ENCODE measurements at places on chromosomes 5 and 9.
A peak's percentile ranks its signal among the peaks of the same experiment; 100 is the strongest.

DNA sequence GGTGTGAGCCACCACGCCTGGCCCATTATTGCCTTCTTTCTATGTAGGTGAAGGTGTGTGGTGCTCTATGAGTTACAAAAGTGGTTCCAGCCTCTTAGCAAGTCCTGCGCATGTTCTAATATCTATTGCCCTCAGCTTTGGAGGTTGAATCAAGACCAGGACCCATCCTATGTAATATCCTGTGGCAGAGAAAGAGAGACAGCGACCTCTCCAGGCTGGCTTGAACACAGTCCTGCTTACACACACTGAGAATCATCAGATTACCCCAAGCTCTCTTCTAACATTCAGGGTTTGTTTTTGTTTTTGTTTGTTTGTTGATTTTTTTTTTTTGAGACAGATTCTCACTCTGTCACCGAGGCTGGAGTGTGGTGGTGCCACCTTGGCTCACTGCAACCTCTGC, 94.7 kb upstream of the OSMR start:
- no peak for DNase-seq

GRCh38 chr5:161286066-161286655, 260.4 kb downstream of the GABRB2 start:
- DNase-seq: no peak

GRCh38 chr9:84947412-84947972, 278.0 kb downstream of the NTRK2 start:
- DNase-seq: no peak

DNA sequence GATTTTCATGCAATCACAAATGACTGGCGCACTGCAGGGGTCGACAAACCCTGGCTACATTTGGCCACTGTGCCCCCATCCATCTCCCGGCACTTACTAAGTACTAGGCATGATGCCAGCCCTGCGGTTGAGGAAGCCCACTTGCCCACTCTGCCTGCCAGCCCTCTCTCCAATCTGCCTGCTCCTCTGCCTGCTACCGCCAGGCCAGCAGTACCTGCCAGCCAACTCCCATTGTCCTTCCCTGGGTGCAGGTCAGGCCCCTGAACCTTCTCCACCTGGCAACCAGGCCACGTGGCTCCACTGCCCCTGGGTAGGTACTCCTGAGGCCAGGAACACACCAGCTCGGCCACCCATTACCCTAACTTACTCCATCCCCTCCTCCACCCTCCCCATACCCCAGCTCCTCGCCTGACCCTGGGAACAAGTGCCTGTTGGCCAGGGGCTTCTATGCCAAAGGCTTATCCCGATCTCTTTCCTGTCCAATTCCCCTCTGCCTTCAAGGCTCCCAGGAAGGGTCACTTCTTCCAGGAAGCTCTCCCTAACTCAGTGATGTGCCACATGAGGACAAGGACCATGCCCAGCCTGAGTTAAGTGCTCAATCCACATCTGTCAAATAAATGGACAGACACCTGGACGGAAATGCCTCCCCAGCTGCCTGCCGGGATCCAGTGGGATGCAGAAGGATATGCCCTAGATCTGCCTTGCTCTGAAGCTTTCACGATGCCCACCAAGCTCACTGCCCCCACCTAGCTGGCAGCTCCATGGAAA, 6.6 kb downstream of the EEIG1 start:
- DNase-seq: no peak

- DNase-seq: no peak
Observed at GRCh38 chr9:37395663-37396062, 26.8 kb upstream of the GRHPR start.

GRCh38 chr9:134285215-134285845, 40.9 kb upstream of the RXRA start:
- DNase-seq: no peak

- no peak for DNase-seq
Observed at GRCh38 chr9:34659592-34660253, 2.7 kb downstream of the CCL27 start.

DNA sequence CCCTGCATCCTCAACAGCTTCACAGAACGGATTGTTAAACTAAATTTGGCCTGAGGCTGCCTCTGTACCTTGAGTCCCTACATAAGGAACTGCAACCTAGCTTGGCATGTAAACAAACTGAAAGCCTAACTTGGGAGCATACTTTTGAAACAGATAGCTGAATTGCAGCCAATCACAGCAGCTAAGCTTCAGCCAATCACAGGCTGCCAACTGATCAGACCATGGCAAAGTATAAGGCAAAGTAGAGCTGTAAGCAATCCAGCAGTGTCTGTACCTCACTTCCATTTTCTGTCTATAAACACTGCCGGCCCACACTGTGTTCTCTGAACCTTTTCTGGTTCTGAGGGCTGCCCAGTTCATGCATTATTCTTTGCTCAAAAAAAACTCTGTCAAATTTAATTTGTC, 8.9 kb upstream of the ZNF483 start:
- DNase-seq: no peak

GRCh38 chr5:164013077-164013670, 507.8 kb downstream of the MAT2B start:
- no peak for DNase-seq

- DNase-seq: no peak
Observed at GRCh38 chr5:123819386-123819785, 307.4 kb downstream of the CSNK1G3 start.

DNA sequence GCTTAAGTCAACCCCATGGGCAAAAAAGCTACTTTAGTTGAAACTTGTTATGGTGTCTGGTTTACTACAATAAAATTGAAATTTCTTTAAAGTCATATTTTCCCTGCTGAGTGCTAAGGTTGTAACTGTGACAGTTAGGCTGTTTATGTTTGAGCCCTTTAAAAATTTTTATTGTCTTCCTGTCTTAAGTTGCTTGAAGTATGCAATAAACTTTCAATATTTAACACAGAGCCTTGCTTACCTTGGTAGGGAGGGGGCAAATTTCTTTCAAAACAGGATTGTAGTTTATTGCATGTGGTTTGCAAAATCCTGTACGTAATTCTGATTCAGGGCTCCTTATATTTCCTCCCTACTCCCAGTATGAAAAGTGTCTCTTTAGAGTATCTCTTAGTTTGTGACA, 465.5 kb upstream of the ACTBL2 start:
- no peak for DNase-seq

DNA sequence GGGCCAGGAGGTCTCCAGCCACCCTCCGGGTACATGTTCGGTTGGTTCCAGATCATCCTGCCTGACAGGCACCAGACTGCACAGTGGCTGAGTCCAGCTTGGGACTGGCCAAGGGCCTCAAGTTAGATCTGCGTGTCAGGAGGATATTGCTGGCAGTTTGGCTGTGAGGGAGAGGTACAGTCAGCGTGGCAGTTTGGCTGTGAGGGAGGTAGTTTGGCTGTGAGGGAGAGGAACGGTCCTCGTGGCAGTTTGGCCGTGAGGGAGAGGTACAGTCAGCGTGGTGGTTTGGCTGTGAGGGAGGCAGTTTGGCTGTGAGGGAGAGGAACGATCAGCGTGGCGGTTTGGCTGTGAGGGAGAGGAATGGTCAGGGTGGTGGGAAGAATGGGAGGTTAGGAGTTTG, 39.0 kb downstream of the CACNA1B start:
- DNase-seq: peak; percentile 36

GRCh38 chr9:107024193-107024592, 161.2 kb downstream of the ZNF462 start:
- DNase-seq: no peak

GRCh38 chr5:174945853-174946252, 221.5 kb downstream of the MSX2 start:
- no peak for DNase-seq

DNA sequence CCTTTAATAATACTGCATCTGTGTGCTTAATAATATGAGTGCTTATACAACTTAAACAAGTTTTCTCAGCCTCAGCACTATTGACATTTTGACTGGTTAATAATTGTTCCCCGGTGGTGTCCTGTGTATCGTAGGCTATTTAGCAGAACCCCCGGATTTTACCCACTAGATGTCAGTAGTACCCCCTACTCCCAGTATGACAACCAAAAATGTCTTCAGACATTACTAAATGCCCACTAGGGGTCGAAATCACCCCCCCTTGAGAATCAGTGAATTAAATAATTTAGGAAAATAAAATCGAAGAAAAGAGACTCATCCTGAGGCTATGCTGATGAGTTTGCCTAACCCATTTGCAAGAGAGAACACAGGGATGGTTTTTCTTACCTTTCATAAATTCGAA, 166.3 kb downstream of the ATP10B start:
- DNase-seq: no peak

DNA sequence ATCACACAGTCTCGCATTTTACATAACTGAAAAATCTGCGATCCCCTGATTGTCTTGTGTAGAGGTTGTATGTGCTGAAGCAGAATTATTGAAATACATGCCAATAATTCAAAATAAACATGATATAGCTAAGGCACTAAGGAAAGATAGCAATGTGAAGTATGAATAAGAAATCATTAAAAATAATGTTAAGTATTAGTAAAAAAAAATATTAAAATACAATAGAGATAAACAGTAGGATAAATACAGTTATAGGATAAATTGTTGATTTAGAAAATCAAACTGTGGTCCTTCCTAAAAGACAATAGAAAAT, 121.1 kb downstream of the FBXL17 start:
- DNase-seq: no peak

GRCh38 chr9:108323615-108324014, 532.2 kb downstream of the ACTL7B start:
- DNase-seq: no peak

- DNase-seq: no peak
Observed at GRCh38 chr9:7973123-7973522, 173.5 kb upstream of the DMAC1 start.

GRCh38 chr5:175285261-175285660, 158.7 kb downstream of the DRD1 start:
- no peak for DNase-seq

DNA sequence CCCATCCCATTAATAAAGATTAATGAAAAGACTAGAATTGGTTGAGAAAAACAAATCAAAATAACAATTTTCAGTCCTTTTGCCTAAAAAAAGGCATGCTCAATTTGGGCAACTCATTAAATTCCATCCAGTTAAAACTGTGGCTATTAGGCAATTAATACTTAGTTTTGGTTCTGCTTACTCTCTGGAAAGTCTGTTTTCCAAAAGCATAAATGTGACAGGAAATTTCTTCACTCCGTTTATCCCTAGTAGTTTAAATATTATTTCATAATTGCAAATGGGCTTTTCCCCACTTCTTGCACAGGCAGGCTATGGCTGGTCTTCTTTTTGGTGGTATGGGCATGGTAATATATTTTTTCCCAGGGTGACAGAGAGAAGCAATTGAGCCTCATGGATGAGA, 373.3 kb upstream of the KLF4 start:
- DNase-seq: no peak

GRCh38 chr9:109035684-109036423, 22.6 kb upstream of the CTNNAL1 start:
- DNase-seq: no peak

GRCh38 chr5:38059876-38060275, 198.5 kb upstream of the EGFLAM start:
- DNase-seq: no peak

GRCh38 chr5:95887977-95888376, 65.5 kb upstream of the GLRX start:
- no peak for DNase-seq

- no peak for DNase-seq
Observed at GRCh38 chr5:120516805-120517204, 52.7 kb downstream of the PRR16 start.

DNA sequence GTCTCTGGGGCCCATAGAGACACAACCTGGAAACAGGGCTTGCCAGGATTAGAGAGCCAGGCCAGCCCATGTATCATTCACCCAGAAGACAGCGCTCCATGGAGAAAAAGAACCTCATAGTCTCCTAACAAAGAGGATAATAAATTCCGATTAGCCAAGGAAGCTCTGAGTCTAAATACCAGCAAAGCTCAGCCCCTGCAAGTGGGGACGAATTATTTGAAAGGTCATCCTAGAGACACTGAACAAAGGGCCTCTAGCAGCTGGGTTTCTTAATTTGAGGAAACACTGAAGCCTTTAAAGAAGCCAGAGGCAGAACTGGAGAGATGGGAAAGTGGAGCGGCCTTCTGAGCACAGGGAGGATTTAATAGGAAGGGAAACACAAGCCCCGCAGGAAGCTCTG, 287.1 kb upstream of the ZNF462 start:
- DNase-seq: no peak

DNA sequence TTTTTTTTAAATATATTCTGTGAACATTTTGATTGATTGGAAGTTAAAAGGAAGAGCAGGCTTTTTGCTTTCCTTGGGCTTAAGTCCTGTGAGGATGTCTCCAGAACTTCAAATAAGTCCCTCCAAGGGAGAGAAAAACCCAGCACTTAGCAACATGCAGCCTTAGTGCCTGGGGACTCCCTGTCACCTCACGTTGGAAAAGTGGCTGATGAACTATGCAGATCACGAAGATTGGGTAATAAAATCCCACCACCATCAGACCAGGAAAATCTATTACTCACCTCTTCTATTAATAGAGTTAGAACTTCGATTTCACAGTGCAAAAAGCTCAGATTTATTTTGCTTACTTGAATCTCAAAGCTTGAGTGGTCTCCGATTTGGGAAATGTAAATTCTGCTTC, 507.0 kb downstream of the MAT2B start:
- DNase-seq: no peak

DNA sequence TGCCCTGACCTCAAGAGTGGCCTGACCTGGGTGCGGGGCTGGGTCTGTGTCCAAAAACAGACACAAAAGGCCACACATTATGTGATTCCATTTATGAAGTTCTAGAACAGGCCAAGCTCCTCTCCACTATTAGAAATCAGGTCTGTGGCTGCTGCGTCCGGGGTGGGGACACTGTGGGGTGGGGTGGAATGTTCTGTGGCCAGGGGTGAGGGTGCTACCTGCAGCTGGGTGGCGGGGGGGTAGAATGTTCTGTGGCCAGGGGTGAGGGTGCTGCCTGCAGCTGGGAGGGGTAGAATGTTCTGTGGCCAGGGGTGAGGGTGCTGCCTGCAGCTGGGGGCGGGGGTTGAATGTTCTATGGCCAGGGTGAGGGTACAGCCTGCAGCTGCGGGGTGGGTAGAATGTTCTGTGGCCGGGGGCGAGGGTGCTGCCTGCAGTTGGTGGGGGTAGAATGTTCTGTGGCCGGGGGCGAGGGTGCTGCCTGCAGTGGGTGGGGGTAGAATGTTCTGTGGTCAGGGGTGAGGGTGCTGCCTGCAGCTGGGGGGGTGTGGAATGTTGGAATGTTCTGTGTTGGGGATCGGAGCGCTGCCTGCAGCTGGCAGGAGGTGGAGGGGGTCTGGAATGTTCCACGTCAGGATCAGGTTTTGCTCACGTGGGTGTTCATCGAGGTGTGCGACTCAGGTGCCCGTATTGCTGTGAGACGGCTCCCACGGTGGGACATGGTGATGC, 8.3 kb downstream of the LCN12 start:
- no peak for DNase-seq

- DNase-seq: no peak
Observed at GRCh38 chr5:123976379-123977033, 464.5 kb downstream of the CSNK1G3 start.

- no peak for DNase-seq
Observed at GRCh38 chr9:4423207-4423610, 67.1 kb upstream of the SLC1A1 start.

DNA sequence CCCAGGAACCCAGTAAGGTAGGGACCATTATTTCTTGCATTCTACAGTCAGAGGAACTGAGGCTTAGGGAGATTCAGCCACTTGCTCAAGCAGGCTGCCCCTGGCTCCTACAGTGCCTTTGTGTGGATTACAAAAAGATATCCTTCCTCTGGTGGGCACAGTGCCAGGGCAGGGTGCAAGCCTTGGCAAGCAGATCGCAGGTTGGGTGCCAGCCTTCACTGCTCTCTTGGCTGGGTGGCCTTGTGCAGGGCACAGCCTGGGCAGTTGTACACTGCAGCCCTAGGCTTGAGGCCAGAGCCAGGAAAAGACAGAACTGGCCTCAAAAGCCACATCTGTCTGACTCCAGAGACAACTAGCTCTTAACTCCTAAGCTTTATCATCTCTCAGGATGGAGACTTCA, 15.0 kb downstream of the DOCK2 start:
- DNase-seq: no peak
